HEK293T (cell line): ENCODE measurements at places on chromosomes 3 and 15.
A peak's percentile ranks its signal among the peaks of the same experiment; 100 is the strongest.

- peak; percentile 10 for DNase-seq
Observed at GRCh38 chr3:166013073-166013679, 176.0 kb upstream of the BCHE start.

DNA sequence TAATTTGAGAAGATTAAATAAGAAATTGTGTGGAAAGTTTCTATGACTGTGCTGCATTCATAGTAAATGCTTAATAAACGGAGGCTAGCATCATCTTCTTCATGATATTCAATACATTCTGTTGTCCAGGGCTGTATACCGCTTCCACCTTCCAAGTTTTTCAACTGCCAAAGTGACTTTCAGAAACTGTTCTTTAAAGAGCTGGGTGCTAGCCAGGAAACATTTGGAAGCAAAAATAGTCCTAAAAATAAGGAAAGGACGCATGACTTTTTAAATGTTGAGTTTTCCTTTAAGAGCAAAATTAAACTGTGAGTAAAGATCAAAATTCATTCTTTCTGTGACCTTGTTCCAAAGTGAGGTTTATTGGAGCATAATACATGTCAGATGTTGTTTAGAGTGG, 9.4 kb upstream of the ERC2 start:
- no peak for DNase-seq

DNA sequence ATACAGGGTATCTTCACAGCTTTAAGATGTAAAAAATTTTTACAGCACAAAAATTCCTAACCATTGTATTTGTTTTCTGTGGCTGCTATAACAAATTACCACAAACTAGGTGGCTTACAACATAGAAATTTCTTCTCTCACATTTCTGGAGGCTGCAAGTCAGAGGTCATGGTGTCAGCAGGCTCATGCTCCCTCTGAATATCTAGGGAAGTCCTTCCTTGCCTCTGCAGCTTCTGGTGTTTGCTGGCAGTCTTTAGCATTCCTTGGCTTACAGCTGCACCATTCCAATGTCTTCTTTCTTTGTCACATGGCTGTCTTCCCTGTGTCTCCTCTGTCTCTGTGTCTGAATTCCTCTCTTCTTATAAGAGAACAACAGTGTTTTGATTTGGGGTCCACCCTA, 310.2 kb upstream of the SUCLG2 start:
- DNase-seq, result no peak

DNA sequence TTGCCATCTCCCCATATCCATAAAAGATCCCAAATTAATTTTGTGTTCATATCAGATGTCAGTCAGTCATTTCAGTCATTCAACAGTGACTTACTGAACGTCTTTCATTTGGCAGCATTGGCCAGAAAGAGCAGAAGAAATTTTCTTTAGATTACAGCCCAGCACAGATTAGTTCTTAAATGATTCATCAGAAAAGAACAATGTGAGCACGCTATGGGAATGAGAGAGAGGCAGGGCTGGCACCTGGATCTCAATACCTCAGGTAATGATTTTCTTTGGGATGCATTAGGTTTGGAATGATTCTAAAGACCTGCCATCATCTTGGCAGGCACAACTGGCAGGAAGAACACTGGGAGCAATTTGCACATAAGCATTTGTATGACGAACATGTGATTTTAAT, 41.6 kb downstream of the FBN1 start:
- no peak for DNase-seq
